ENCODE measurements at places on chromosomes 5 and 9.

GRCh38 chr5:141779503-141779973 lies 97.5 kb upstream of the ARAP3 start:
- no peak for DNase-seq

DNA sequence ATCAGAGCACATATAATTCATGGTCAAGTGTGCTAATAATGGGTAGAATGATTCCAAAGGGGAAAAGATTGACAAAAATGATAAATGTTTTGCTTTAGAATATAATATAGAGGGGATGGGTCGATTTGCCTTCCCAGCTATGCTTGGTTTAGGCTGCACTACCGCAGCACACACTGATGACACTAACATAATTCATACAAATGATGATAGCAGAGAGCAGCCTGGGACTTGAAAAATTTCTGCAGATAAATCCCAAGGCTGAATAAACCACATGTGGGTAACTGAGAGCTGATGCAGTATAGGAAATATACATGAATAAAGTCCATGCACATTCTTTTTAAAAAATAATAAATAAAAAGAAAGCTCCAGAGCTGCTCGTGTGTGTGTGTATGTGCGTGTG lies 54.5 kb downstream of the EFNA5 start:
- DNase-seq: no peak

- no peak for DNase-seq
Observed at GRCh38 chr5:135399794-135400542, 937 bp upstream of the MACROH2A1 start.

GRCh38 chr5:178436326-178436940 lies 153.8 kb downstream of the COL23A1 start:
- no peak for DNase-seq

- no peak for DNase-seq
Observed at GRCh38 chr5:41517909-41518308, 7.5 kb upstream of the PLCXD3 start.

DNA sequence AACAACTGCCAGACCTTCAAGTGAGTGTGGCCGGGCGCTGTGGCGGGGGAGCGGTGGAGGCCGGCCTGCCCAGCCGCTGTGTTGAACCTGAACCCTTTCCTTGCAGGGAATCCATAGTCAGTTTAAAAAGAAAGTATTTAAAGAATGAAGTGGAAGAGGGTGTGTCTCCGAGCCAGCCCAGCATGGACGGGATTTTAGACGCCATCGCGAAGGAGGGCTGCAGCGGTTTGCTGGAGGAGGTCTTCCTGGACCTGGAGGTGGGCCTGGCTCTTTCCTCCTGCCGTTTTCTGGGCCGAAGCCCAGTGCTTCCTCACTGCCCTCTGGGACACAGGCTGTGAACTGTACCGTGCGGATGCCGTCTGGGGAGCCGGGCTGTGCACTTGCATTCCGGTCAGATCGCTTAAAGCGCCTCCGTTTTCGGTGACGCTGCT lies 19.1 kb downstream of the EXOC3 start:
- no peak for DNase-seq

All from lower leg skin (tissue), 4 donors.